ENCODE measurements at places on chromosomes 2 and 18.

DNA sequence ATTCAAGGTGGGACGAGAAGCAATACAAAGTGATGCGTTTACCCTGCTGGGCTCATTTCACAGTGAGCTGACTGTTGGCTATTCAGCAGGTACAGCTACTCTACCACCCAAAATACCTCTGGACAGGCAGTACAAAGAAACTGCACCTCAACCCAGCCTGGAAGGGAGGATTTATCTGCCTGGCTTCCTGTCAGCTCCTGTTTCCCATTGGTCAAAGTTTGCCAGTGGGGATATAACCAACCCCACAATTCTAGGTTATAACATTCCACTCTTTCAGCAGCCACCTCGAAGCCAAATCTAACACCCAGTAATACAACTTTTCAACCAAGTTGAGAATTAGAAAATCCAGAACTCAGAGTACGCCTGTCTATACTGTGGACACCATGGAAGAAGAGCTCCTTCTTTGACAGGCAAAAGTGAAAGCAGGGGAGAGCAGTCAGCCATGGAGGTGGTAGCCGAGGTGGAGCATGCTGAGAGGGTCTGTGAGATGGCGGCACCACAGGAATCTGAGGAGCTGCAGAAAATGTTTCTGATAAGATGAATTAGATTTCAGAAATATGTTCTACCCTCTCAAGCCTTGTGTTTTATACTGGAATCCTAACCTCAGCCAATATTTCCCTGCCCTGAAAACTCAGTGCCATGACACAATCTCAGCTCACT, 10.8 kb downstream of the DUSP19 start:
- no peak for DNase-seq

DNA sequence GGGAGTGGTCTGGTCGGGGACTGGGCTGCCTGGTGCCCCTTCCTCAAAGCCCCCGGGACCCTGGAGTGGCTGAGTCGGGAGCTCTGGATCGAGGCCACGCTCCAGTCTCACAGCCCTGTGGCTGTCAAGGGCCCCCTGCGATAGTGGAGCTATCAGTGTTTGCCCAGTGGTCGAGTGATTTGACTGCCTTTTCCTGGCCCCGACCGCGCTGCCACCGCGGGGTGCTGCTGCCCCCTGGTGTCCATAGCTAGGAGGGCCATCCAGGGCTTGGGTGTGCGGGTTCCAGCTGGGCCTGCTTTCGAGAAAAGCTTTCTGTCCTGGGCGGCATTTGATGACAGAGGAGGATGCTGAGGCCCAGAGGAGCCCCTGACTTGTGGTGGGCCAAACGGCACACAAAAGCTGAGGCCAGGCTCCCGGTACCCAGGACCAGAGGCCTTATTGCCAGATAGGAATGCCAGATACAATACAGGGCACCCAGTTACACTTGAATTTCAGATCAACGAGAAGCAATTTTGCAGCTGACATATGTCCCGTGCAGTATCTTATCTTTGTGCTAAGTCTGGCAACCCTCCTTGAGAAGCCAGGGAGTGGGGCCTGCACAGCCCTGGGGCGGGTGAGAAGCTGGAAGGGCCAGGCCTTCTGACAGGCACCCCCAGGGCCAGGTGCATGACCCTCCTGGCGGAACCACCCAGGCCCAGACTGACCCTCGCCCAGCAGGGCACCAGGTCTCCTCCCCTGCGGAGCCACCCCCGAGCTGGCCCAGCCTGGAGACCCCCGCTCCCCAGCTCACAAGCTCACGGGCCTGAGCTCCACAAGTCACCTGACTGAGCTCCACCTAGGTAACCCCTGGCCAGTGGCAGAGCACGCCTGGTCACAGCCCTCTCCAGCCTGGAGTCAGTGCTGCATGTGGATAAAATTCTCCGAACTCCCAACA, 13.0 kb downstream of the ODC1 start:
- DNase-seq, result peak; percentile 90

DNA sequence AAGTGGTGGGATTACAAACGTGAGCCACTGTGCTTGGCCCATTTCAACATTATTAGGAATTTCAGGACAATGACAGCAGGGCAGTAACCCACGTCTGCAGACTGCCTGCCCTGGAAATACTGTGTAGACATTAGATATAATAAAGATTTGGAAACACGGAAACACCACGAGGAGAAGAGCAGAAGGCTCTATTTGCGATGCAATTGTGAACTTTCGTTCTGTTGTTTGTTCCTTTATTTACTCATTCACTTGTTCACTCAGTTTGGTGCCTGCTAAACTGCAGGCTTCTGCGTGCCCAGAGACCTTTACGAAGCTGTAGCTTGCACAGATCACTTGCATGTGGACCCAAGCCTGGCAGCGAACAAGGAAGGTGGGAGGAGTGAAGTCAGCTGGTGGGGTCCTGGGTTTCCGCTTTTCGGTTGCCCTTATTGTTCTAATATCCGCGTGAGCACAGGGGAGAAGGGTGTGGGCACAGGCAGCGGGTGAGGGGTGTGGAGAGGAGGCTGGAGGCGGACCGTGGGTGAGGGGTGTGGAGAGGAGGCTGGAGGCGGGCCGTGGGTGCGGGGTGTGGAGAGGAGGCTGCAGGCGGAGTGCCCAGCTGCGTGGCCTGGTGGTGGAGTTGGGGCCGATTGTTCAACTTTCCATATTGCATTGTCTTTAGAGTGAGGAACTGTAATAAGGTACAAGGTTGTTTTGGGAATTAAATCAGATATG, 3.4 kb downstream of the COLEC11 start:
- no peak for DNase-seq

- DNase-seq, result no peak
These were observed 76.2 kb upstream of the AFF3 start for GRCh38 chr2:100218552-100218951.

DNA sequence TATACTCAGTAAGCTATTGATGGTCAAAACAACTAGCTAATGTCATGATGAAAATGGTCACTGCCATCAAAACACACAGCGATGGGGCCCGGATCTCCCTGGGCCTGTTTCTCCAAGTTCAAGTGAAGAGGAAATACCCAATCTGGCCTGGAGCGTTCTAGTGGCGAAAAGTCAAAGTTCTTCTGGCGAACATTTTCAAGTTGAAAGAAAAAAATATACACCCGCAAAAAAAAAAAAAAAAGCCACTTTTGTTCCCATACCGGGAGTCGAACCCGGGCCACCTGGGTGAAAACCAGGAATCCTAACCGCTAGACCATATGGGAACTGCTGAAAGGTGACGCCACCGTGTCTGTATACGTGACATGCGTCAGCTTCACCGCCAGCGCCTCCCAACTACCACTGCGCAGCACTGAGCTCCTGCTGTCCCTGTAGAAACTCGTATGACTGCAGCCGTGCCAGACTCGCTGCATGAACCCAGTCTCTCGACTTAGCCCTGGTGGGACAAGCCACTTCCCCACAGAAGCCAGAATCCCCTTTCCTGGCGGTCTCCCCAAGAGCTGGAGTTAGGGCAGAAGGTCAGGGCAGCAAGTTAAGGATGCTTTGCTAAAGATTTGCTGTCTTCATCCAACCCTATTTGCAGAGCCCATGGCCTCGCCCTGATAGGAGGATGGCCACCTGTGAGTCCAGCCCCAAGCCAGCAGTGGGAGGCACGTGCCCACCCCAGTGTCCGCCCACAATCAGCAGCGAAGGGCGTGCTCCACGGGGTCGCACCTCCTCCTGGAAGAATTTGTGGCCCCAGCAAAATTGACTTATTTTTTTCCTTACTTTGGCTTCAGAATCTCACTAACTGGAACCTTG, 5.6 kb upstream of the IMP4 start:
- peak; percentile 82 for DNase-seq

DNA sequence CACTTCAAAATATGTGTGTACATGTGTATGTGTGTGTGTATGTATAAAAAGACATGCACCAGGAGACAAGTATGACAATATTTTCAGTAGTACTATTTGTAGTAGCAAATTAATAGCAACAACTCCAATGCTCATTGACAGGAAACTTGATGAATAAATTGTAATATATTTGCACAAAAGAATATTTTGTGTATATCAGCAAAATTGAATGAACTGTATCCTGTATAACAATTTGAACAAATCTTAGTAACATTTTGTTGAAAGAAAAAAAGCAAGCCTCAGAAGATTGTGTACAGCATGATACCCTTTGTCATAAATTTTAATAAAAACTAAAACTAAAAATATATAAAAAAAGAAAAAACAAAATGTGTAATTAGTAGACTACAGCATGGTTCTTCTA, 1367.3 kb upstream of the TMEFF2 start:
- DNase-seq, result no peak

DNA sequence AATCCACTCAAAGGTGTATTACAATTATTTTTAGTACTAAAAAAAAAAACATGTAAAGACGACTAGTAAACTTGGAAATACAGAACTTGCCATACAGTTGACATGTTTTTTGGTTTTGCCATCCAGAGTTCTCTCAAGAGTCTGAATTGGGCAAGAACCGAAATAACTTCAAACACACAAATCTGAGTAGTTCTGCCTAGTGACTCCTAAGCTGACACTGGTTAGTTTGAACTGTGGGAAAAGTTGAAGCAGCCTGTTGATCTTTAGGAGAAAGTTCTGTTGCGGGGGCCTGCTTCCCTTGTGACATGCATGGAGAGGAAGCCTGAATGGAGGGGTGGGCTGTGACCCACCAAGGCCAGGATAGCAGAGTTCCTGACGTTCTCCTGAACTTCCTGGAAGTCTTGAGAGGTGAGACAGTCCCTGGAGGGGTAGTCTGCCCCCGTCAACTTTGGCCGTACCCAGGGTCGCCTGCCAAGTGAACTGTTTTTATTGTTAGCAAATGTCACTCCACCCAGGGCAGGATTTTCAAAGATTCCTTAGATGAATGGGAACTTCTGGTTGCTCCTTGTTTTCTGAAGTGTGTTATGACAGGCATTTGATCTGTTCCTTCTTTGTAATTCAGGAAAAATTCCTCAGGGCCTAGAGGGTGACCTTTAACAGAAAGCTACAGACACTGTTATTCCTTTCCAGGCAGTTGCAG, 85.6 kb upstream of the SPTBN1 start:
- no peak for DNase-seq

DNA sequence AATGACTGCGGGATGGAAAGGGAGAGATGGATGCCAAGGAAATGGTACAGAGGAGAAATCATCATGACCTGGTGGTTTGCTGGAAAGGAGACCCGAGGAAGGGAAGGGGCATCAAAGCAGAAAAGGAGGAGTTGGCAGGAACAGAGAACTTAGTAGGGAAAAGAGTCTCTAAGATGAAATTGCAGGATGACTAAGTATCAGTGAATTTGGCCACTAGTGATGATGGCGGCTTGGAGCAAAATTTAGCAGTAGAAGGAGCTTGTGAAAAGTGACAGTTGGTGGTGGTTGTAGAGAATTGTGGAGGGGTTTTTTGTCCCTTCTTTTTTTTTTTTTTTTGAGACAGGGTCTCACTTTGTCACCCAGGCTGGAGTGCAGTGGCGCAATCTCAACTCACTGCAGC, 10.1 kb downstream of the METAP1D start:
- DNase-seq, result no peak

DNA sequence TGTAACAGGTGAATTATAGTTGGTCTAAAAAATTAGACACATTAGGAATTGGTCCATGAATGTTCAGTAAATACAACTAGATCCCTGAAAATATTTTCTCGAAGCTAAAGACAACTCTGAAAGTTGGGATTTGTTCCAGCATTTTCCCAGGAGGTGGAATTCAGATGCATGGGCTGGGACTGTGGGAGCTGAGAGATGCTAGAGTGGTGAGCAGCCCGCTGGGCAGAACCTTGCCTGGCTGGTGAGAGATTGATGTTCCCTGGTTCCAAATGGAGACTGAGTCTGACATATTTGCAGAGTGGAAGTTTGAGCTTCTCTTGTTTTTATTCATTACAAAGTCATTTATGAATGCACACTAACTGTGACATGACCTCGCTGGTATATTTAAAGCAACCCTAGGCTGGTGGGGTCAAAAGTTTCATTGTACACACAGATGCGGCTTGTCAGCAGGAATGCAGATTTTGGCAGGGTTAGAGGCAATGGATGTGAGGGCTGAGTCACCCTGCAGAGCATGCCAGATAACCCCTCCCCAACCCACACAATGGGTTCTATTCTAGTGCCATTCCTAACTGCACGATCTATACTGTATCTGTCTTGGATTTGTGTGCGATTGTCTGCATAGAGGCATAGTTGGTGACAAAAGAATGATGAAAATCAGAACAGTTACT, 23.5 kb upstream of the TMEM178A start:
- DNase-seq, result peak; percentile 90

DNA sequence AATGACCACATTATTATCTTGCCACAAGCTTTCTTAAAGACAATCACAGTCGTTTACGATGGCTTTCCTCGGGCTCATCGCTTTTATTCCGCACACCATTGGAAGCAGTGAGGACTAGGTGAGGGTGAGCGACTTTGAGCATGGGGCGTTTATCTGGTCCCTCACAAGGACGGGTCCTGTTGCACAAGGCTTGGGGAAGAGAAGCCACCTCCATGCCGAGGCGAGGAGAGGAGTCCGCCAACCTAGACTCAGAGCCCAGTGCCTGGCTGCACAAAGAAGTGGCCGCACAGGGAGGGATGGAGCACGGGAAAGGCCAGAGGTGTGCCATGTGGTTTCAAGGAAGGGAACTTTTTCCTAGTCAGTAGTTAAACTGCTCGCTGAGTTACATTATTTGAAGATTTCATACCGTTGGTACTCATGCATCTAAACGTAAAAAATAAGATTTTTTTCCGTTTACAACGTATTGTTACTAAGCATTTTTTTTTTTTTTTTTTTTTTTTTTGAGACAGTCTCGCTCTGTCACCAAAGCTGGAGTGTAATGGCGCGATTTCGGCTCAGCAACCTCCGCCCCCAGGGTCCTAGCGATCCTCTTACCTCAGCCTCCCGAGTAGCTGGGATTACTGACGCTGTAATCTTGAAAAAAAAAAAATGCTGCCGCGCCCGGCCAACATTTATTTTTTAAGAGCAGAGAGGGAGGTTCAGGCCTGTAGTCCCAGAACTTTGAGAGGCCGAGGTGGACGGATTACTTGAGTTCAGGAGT, 849 bp upstream of the CYP27C1 start:
- DNase-seq, result no peak

DNA sequence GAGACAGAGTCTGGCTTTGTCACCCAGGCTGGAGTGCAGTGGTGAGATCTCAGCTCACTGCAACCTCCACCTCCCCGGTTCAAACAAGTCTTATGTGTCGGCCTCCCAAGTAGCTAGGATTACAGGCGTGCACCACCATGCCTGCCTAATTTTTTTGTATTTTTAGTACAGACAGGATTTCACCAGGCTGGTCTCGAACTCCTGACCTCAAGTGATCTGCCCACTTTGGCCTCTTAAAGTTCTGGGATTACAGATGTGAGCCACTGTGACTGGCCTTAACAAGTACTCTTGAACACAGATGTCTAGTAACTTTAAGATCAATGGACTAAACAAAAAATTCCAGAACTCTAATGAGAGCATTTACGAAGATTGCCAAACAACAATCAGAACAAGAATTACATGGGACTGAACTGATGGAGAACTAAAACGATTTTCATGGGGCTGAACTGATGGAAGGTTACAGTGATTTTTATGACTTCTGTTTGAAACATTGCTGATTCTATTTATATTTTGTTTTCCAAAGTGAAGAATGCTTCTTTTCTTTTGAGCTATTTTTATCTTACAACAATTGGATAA, 46.5 kb upstream of the ST3GAL5 start:
- no peak for DNase-seq

DNA sequence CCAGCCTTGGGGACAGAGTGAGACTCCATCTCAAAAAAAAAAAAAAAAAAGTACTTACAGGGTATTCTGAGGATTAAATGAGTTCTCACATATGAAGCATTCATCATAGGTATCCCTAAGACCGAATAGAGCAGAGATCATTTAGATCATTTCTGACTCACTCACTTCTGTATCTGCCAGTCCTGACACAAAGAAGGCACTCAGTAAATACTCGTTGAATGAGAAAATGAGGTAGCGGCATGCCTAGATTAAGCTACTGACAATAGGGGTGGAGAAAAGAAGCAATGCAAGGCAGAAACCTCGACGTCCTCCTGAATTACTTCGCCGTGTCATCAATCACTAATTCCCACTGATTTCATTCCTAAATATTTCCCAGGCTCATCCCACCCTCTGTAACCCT, 103.8 kb downstream of the GREB1L start:
- no peak for DNase-seq
